ENCODE measurements at places on chromosomes 11 and 22. TPM values are rescaled to one million over a fixed set of nuclear protein-coding genes. Genes with fewer than 3 reads are reported as not detected.

Gene SCUBE2
- polyA plus RNA-seq = 9.9 TPM

Gene ACCS
- not detected for polyA plus RNA-seq

Gene TMEM191B
- 41.5 TPM for polyA plus RNA-seq

Gene GAL3ST3
- 16.7 TPM for polyA plus RNA-seq

Gene NCF4
- polyA plus RNA-seq = not detected

Gene CNGA4
- polyA plus RNA-seq = not detected

Gene SMCO4
- 12.4 TPM for polyA plus RNA-seq

Gene C11orf52
- not detected for polyA plus RNA-seq

Gene OR4D5
- not detected for polyA plus RNA-seq

Gene TUB
- 130 TPM for polyA plus RNA-seq
